Skin of body (tissue), 3 donors: ENCODE measurements at places on chromosomes 3 and 15. TPM values are rescaled to one million over a fixed set of nuclear protein-coding genes. Genes with fewer than 3 reads are reported as not detected.

The PCOLCE2 gene
- 2.4 TPM for total RNA-seq

The CFAP100 gene
- total RNA-seq, result not detected

The C3orf62 gene
- total RNA-seq, result 2.7 TPM

The SRGAP3 gene
- total RNA-seq, result 21.4 TPM

The GLDN gene
- 14.4 TPM for total RNA-seq
